ENCODE measurements at places on chromosomes 7 and 10.

DNA sequence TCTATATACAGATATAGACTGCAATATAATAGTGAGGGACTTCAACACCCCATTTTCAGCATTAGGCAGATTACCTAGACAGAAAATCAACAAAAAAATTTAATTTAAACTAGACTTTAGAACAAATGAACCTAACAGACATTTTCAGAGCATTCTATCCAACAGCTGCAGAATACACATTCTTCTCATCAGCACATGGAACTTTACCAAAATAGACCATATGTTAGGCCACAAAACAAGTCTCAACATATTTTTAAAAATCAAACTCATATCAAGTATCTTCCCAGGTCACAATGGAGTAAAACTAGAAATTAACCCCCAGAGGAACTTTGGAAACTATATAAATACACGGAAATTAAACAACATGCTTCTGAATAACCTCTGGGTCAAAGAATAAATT is 169.6 kb downstream of the MTERF1 start:
- no peak for DNase-seq

GRCh38 chr10:70233939-70234300 is 691 bp upstream of the PPA1 start:
- DNase-seq, result no peak

- DNase-seq, result no peak
These were observed 654.8 kb downstream of the LRMDA start for GRCh38 chr10:76086170-76086760.

- DNase-seq, result no peak
These were observed 123.1 kb upstream of the ADO start for GRCh38 chr10:62681211-62681940.

DNA sequence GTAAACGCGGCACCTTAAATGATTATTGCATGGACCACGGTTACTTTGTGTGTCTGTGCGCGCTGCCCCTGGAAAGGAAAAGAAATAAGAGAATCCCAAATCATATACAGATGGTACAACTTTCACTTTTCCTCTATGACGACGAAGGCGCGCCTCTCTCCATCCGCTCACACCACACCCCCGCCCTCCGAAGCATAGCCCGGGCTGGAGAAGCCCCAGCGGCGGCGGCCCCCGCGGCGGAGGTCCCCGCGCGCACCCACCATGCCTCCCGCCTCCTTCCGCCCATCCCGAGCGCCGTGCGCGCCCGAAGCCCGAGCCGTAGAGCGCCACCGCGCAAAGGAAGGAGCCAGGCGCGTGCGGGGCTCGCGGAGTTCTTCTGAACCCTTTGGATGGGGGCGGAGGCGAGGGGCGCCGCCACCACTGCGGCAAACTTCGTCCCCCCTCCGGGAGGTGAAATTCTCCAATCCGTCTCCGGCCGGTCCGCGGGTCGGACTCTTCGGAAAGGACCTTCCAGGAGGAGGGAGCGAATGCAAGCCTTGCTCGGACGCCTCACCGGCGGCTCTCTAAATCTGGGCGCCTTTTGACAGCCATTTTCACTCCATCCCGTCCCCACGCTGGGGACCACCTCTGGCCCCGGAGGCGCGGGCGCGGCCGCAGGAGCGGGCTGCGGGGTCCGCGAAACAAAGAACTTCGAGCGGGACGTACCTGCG is 588 bp downstream of the GLI3 start:
- DNase-seq, result no peak

DNA sequence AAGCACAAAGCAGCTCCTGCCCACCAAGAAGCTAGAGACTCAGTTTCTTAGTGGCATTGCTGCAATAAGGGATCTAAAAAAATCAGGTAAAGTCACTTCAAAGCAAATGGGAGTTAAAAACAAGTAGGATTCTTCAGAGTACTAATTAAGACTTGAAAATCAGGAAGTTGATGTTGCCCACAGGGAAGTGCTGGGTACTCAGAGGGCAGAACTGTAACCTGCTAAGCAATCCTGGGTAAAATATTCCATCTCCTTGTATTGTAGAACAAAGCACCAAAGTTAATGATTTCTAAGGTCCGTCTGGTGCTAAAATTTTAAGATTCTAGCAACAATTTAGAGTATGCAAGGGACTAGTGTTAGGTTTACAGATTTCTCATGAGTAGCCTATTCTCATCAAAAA is 8.3 kb downstream of the PEX1 start:
- no peak for DNase-seq

GRCh38 chr7:130989101-130989795 is 255.2 kb upstream of the KLF14 start:
- DNase-seq, result no peak

Data from NCI-H526 treated with DMSO at 0.1 percent for 48 hours (cell line).